ENCODE measurements at places on chromosomes 5 and 9.

- DNase-seq = no peak
These were observed 38.1 kb downstream of the ADAMTS2 start for GRCh38 chr5:179307013-179307800.

GRCh38 chr9:126935630-126936029, 21.0 kb downstream of the RALGPS1 start:
- no peak for DNase-seq

DNA sequence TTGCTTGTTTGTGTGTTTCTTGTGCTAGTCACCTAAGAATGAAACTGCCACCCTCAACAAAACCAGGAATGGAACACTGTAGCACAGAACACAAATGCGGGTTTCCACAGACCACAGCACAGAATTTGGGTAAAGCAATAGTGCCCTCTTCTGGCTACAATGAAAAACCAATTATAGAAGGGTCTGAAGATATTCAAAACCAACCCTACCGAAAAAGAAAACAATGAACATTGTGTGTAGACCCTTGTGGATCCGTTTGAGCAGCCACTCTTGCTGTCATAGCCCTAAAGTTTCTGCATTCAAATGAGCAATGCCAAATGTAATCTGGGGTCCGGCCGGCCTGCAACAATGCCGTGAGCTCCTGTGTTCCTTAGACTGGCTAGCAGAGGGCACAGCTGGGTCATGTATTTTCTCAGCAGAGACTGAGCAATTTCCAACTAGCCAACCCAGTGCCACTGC, 8.3 kb upstream of the ENC1 start:
- peak; percentile 23 for DNase-seq

- no peak for DNase-seq
These were observed 7.0 kb upstream of the SLC26A2 start for GRCh38 chr5:149953436-149954121.

DNA sequence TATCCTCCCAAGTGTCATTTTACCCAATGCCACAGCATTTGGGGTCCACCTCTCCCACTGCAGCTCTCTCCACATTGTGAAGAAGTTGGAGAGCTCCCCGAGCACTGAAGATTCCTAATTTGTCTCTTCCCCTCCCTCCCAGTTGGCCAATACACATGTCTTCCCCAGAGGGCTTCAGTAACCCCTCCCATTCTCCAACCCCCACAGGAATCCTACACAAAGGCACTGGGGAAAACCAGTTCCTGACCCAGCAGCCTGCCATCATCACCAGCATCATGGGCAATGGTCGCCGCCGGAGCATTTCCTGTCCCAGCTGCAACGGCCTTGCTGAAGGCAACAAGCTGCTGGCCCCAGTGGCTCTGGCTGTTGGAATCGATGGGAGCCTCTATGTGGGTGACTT, 87.3 kb upstream of the WWC1 start:
- DNase-seq = no peak

DNA sequence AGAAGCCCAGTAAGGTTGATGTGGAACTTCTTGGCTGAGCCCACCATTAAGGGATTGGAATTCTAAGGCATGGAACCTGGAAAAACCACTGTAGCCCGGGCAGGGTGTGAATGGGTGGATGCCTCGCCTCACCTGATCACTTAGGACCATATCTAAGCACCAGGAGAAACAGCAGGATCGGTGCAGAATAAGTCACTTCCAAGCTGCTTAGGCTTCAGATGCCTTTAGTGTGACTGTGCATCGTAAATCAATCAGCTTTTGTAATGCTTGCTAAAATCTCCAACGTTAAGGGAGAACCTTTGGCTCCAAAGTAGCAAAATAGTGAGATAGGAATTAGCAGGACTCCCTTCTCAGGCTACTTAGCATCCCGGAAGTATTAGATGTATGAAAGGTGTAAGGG, 103.9 kb upstream of the MEGF10 start:
- no peak for DNase-seq

GRCh38 chr5:179371681-179372680, 26.7 kb upstream of the ADAMTS2 start:
- peak; percentile 37 for DNase-seq

GRCh38 chr5:160923411-160923810, 71.4 kb upstream of the ATP10B start:
- DNase-seq = no peak

DNA sequence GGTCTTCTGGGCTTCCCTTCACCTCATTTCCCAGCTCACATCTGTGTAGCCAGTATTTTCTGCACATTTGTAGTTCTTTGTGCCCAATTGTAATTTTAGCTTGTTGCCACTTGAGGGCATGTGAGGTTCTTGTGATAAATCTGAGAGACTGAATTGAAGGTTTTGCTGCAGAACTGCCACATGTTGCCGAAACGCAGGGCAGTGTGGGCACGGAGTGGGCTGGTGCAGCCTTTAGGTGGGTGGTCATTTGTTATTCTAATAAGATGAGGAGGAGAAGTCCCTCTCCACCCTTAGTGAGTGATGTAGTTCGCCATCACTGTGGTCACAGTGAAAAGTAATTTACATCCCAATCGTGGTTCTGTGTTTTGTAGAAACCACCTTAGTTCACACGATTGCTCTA, 21.2 kb downstream of the OTULIN start:
- no peak for DNase-seq

- no peak for DNase-seq
These were observed 76.8 kb upstream of the NIPAL4 start for GRCh38 chr5:157382996-157383800.

- no peak for DNase-seq
These were observed 93.6 kb downstream of the COL23A1 start for GRCh38 chr5:178496642-178497041.

- no peak for DNase-seq
These were observed 638.8 kb upstream of the WWC1 start for GRCh38 chr5:167652690-167653089.

- no peak for DNase-seq
These were observed 20.7 kb upstream of the EGFLAM start for GRCh38 chr5:38237681-38238080.

GRCh38 chr9:20726144-20726543, 42.1 kb downstream of the FOCAD start:
- no peak for DNase-seq

- no peak for DNase-seq
These were observed 335.8 kb upstream of the DAB2 start for GRCh38 chr5:39760385-39761198.

DNA sequence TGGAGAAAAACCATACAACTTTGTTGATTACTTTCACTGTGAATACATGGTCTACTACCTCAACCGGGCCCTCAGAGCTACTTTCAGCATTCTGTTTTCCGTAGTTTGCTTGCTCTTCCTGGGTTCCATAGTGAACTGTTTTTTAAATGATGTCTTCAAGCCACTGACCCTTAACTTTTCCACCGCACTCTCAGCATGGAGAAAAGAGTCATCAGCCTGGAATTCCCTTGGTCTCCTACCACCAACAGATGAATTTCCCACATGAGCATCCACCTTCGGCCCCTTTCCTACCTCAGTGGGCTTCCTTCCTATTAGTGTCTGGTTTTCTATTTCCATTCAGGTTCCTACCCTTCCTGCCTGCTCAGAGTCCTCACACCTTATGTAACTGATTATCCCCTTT, 135.9 kb upstream of the ADAMTSL1 start:
- no peak for DNase-seq

DNA sequence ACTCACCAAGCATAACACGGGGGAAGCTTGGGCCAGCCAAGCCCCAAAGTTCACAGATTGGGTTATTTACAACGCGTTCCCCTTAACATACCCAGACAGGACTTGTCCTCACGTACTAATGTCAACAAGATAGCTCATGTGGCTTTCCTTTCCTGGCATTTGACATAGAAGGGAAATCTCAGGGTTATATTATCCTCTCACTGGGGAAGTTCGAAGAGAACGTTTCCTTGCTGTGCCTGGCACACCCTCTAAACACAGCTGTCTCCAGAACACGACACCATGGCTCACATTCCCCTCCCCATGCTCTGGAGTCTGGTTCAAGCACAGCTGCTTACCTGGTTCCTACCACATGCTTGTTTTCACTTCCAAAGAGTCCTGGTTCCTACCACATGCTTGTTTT, 46.8 kb upstream of the OTULINL start:
- no peak for DNase-seq

DNA sequence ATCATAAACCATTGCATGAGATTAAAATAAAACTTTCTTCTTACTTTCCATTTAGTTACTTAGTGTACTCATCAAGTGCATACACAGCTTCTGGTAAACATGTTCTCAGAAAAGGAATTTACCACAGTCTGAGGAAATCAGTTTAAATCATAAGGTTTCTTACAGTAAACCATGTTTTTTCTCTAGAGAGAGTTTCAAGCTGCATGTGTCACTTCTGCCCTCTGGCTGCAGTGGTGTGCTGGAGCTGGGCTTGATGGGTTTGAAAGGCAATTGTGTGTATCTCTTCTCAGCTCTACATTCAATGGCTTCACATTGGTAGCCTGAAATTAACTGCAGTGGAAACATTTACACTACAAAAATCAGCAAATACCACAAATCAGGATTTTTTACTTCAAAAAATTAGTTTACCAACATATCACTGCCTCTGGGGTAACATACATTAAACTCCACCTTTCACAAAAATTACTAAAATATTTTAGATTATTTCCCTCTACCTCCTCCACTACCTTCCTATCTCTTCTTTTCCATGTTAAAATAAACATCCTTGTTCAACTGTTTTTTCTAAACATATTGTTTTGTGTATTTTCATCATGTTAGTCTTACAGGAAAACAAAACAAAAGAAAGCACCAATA, 414.3 kb downstream of the ANXA1 start:
- DNase-seq = no peak

DNA sequence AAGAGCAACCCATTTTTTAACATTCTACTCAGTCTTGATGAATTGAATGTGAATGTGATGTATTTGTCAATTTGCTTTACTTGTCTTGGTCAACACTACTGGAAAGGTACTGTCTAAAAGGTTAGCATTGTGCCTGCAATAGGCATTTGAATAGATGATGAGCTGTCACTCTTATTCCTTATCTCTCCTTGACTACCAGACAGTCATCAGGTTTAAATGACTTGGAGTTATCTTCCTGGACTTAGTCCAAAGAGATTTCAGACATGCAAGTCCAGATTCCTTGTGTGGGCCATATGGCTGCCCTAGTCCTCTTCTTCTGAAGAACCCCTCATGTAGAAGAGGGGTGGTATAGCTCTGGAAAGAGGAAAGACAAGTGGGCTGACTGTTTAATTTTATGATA, 4.8 kb downstream of the ARHGEF28 start:
- DNase-seq = no peak

GRCh38 chr5:5739490-5739945, 317.0 kb downstream of the ICE1 start:
- no peak for DNase-seq

Measured in activated naive CD4-positive, alpha-beta T cell treated with anti-CD3 and anti-CD28 coated beads, Interleukin-2, amount 50 U/mL, for 72 hours (primary cell).